ENCODE measurements at places on chromosomes 1 and 21. TPM values are rescaled to one million over a fixed set of nuclear protein-coding genes. Genes with fewer than 3 reads are reported as not detected.
A peak's percentile ranks its signal among the peaks of the same experiment; 100 is the strongest.

GRCh38 chr21:32062591-32063227 lies 189.9 kb downstream of the HUNK start:
- no peak for DNase-seq

- DNase-seq, result no peak
Observed at GRCh38 chr1:39046613-39047210, 20.6 kb downstream of the NDUFS5 start.

GRCh38 chr1:244139655-244140054 lies 88.6 kb downstream of the ZBTB18 start:
- DNase-seq, result no peak

- no peak for DNase-seq
Observed at GRCh38 chr1:115461526-115461925, 123.5 kb upstream of the NGF start.

- DNase-seq, result peak; percentile 80
Observed at GRCh38 chr1:20361805-20362381, 71.2 kb downstream of the VWA5B1 start.

DNA sequence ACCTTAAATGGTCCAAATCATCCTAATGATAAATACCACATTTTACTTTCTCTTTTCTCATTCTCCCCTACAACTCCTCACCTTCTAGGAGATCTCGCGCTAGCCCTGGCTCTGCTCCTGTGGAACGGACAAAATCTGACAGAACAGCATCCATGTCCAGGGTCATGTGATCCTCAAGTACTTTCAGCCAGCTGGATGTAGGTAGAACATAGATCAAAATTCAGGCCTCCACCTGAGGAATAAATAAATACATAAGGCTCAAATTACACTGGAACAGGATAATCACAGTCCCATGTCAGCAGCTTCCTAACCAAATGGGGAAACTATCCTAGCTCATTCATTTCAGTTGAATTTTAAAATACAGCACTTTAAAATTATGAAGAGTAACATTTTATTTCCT lies 33.2 kb downstream of the OTUD7B start:
- no peak for DNase-seq

DNA sequence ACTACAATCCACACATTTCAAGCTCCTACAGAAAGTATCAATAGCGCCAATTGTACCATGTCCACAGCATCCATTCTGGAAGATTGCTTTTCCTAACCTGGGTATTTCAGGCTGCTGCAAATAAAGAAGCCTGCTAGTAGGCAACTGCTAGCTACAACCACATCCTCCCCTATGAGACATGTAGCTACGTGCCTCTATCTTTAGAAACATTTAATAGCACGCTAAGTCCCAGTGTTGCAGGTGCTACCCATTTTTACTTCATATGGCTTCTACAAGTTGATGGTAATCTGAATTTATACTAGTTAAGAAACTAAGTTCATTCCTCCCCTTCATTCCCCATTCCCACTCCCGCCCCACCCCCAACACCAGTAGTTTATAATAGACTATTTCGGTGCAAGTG lies 7.4 kb upstream of the AMPD1 start:
- DNase-seq, result no peak

DNA sequence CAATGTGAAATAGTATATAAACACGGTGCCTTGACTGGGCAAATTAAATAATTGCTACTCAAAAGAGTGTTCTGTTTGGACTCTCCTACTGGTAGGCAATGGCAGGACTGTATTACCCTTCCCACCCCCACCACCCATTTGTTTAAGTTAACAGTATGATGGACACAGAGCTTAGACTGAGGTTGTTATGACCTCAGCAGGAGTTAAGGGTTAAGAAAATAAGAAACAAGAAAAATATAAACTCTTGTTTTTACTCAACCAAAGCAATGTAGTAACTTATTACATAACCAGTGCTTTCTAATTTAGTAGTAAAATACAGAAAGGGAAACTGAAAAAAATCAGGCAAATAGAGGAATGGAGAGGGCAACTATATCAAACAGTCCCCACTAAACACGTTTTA lies 19.9 kb upstream of the SERPINC1 start:
- no peak for DNase-seq

DNA sequence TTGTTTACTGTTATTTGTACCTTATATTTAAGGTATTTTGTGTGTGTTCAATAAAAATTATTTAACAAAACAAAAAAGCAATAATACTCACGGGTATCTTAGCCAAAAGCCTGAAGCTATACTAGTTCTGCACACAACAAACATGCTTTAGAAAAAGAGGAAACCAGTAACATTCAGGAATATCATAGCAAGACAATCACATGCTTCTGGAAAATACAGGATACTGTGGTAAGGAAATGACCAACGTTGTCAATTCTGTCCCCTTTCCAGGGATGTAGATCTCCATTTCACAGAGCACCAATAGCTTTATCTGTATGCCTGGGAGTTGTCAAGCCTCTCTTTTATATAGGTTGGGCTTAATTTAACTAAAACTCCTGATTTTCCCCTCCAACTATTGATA lies 288.4 kb downstream of the SMYD3 start:
- no peak for DNase-seq

DNA sequence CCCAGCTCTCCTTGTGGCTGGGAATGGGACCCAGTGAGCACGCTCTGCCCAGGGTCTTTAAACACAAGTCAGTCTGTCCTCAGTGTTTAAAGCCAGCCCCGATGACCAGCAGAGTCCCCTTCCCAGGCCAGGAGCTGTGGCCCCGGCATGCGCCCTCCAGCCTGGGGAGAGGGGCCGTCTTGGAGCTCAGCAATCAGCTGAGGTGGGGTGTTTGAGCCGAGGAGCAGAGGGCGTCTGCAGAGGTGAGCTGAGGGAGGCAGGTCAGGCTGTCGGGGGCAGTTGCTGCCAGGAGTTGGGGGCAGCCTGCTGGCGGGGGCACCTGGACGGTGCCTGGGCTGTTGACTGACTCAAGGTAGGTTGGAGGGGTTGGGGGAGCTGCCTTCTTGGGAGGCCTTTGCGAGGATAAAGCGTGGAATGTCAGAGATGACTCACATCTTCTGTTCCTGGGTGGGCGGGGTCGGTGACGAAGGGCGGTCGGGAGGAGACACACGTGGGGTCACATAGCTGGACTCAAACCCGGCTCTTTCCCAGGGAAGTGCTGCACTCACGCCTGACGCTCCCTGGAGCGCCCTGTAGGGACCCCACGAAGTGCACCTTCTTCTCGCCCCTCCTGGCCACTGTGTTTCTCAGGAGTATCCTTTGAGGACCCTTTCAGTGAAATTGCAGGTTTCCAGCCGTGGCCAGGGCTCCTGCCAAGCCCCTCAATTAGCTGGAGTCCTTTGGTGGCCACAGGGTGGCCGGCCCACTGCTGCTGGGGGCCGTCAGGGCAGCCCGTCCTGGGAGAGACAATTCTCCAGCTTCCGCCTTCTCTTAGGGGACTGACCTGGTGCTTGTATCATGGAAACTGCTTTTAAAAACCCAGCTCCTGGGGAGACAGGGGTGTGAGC lies 86.2 kb downstream of the SIK1 start:
- DNase-seq, result peak; percentile 92

DNA sequence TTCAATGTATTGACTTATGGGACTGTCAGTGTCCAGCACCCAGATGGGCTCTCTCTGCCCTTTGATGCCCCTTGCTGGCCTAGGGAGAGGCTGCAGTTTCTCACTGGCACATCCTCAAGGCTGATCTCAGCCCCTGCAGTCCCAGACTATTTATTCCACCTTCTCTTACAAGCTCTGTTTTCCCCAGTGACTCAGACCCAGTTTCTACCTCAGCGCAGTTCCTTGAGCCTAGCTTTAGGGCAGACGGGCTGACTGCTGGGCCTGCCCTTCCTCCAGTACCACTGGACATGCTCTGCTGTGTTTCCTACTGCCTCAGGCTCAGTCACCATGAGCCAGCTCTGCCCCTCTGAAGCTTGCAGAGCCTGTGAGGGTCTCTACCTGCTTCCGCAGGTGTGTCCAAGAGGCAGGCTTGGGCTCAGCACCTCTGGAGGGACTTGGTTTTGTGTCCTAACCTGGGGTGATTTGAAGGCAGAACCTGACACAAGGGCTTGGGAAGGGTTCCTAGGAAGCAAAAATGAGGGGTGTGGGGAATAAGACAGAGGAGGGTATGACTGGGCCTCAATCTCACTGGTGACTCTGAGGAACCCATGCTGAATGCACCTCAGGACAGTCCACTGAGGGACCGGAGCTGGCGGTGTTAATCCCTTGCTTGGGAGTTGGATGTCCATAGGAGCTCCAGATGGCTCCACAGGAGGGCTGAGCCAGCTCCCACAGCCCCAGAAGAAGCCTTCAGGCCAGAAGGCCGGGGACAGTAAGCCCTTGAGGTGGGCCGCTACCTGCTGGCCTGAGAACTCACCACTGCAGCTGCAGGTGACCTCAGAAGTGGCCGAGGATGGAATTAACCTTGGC lies 689.9 kb downstream of the MATN1 start:
- DNase-seq, result peak; percentile 45

SPRR3 gene
- not detected for total RNA-seq

ADAM30 gene
- not detected for total RNA-seq

BSND gene
- not detected for total RNA-seq

NCMAP gene
- total RNA-seq, result not detected

CFAP45 gene
- 1.7 TPM for total RNA-seq

DNALI1 gene
- total RNA-seq, result 3.8 TPM

DDR2 gene
- total RNA-seq, result 23.9 TPM

Measured in Daoy (cell line).